ENCODE measurements at places on chromosomes 2 and 18. TPM values are rescaled to one million over a fixed set of nuclear protein-coding genes. Genes with fewer than 3 reads are reported as not detected.

The ID2 gene
- 165 TPM for total RNA-seq

The CNRIP1 gene
- total RNA-seq: 47.3 TPM

The SLC9A4 gene
- total RNA-seq: not detected

The TTC27 gene
- total RNA-seq: 13.9 TPM

The QPCT gene
- 3.7 TPM for total RNA-seq

The AGXT gene
- 0.56 TPM for total RNA-seq

The CCDC68 gene
- 8.0 TPM for total RNA-seq

The ANKAR gene
- total RNA-seq: 7.3 TPM

Measured in omental fat pad (tissue), 4 donors.